Karpas-422 (cell line): ENCODE measurements at places on chromosomes 6 and 20. TPM values are rescaled to one million over a fixed set of nuclear protein-coding genes. Genes with fewer than 3 reads are reported as not detected.

Gene ID1
- 5.0 TPM in 1 of 2 replicates, not detected in the other for total RNA-seq

Gene LAMP5
- not detected in 2 replicates for total RNA-seq

Gene FAM209B
- total RNA-seq: 0.60 TPM in 1 of 2 replicates, not detected in the other

Gene SLA2
- 0.19 and 0.36 TPM in 2 replicates for total RNA-seq

Gene LAMA4
- total RNA-seq: not detected in 2 replicates

Gene ESF1
- total RNA-seq: 12.2 and 16.9 TPM in 2 replicates

Gene PPIL6
- total RNA-seq: 0.54 TPM in 1 of 2 replicates, not detected in the other
